MG63 (cell line): ENCODE measurements at places on chromosomes 6 and 20. TPM values are rescaled to one million over a fixed set of nuclear protein-coding genes. Genes with fewer than 3 reads are reported as not detected.

GRCh38 chr6:155628306-155628705 is 172.7 kb upstream of the NOX3 start:
- no peak for DNase-seq

GRCh38 chr20:8778387-8778786 is 290.5 kb upstream of the PLCB4 start:
- DNase-seq, result no peak

DNA sequence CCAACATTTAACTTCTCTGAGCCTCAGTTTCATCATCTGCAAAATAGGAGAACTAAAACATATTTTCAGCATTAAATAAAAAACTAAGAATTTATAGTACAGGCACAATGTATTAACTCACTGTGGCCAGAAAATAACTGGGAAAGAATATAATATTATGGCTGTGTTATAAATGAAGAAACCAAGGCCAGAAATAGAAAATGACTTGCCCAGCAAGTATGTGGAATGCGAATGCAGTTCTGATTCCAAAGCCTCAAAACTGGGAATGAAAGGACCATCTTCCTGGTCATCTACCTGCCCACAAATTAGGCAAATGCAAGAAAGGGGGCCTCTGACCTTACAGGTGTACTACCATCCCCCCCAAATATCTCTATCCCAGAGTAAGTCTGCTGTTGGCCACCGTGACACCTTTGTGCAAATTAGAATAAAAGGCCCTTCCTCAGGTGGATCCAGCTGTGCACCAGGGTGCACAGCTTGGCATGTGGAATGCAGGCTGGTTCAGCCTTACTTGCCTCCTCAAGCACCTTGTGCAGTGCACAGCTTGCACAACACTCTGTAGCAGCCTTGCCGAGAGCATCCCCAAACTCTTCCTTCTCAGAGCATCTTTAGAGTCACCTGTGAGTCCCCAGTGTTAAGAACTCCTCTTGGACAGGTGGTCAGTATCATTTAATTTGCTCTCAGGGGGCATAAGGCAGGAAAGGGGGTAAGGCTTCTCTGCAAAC is 4.4 kb downstream of the SLC13A3 start:
- no peak for DNase-seq

Gene SPATS1
- not detected in 2 replicates for total RNA-seq
